ENCODE measurements at places on chromosomes 13 and 19.

DNA sequence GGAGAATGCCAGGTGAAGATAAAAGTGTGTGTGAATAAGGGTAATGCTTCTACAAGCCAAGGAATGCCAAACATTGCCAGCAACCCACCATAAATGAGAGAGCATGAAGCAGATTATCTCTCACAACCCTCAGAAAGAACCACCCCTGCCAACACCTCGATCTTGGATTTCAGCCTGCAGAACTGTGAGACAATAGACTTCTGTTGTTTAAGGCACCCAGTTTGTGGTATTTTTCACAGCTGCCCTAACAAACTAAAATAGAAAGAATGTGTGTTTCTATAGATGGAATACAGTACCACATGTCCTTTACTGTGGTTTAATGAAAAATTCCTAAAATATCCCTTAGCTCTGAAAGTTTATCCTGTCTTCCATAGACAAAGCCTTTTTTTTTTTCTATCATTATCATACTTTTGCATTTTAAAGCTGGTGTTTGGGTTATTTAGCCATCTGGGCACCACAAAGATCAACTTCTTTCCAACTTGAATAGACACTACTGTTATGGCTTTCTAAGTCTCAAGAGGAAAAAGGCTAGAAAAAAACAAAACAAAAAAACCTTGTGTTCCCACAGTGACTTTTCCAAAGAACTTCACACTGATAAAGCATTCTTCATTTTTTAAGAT is 505.6 kb downstream of the KCTD12 start:
- DNase-seq = no peak

- DNase-seq = no peak
These were observed 135.0 kb downstream of the KDM4B start for GRCh38 chr19:5103812-5104410.

DNA sequence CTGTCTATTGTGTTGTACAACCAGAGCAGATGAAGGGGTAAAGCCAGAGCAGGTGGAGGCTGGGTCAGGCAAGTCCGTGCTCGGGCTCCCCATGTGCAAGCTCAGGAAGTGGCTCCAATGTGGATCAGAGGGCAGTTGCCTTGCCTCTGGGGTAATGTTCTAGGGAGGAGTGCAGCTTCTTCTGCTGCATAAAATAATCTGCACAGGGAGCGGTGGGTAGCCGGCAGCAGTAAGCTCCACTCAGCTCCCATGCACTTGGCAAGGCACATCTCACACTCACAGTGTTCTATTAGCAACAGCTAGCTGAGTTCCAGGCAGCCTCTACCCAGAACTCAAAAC is 565.3 kb upstream of the SLITRK1 start:
- DNase-seq = no peak

DNA sequence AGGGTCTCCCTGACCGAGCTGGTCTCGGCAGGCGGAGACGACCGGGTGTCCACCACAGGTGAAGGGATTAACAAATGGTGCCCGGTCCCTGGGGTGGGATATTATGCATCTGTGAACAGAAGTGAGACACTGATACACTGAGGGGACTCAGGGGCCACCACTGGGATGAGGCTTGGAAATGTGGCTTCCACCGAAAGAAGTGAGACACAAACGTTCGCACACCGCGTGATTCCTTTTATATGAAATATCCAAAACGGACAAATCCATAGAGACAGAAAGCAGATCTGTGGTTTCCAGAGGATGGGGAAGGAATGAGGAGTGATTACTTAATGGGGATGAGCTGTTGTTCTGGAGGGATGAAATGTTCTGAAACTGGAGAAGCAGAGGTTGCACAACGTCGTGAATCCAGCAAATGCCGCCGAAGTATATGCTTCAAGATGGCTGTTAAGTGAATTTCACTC is 47.5 kb downstream of the C13orf46 start:
- DNase-seq = no peak

DNA sequence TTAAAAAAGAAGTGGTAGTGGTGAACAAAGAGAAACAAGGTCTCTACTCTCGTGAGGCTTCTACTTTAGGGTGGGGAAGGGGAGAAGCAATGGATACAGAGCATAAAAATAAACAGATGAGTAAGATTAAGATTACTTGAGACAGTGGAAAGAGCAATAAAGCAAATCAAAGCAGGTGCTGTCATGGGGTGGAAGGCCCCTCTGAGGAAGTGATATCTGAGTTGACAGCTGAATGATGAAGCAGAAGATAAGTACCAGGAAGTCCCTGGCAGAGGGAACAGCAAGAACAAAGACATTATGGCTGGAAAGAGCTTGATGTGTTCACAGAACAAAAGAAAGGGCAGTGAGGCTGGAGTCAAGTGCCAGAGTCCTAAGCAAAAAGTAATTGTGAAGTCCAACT is 221.8 kb downstream of the ENOX1 start:
- DNase-seq = no peak
